ENCODE measurements at places on chromosomes 16 and 17.

DNA sequence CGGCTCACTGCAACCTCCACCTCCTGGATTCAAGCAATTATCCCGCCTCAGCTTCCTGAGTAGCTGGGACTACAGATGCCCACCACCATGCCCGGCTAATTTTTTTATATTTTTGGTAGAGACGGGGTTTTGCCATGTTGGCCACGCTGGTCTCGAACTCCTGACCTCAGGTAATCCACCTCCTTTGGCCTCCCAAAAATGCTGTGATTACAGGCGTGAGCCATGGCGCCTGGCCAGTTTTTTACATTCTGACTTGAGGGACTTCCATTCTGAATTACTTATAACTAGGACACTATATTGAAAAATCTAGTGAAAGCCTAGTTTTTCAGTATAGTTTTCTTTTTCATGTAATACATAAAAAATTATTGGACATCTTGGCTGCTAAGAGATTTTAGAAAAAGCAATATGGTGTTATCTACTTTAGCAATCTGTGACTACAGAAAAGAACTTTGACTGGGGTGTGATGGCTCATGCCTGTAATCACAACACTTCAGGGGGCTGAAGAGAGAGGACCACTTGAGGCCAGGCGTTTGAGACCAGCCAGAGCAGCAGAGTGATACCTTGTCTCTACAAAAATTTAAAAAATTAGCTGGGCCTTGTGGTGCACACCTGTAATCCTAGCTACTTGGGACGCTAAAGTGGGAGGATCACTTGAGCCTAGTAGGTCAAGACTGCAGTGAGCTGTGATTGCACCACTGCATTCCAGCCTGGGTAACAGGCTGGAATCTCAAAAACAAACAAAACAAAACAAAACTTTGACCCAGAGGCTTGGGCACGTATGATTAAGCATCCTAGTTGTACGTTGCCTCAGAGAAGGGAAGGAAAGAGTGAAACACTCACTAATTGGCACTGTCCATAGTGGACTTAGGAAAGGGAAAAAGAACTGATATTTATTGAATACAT lies 26.8 kb upstream of the GOSR1 start:
- H3K27ac ChIP-seq: no peak overlapping the region
- H3K27me3 ChIP-seq: no peaks in the 10 kb centered on the region
- no peak for DNase-seq

DNA sequence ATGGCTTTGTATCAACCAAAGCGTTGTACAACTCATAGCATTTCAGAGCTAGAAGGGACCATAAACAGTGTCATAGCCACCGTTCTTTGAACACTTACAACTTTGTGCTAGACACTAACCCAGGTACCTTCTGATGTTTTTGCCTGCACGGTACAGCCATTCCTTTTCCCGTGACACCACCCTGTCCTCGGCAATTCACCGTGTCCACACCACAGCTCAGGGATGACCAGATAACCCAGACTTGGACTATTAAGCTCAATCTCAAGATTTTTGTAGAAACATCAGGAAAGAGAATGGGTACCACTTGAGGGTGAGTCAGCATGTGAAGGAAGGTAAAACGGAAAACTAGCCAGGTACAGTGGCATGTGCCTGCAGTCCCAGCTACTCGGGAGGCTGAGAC lies 9.8 kb upstream of the CBFB start:
- H3K4me3 ChIP-seq: no peak overlapping the region
- no peaks in the 10 kb centered on the region for H3K27me3 ChIP-seq
- H3K27ac ChIP-seq: no peak overlapping the region
- DNase-seq: no peak

DNA sequence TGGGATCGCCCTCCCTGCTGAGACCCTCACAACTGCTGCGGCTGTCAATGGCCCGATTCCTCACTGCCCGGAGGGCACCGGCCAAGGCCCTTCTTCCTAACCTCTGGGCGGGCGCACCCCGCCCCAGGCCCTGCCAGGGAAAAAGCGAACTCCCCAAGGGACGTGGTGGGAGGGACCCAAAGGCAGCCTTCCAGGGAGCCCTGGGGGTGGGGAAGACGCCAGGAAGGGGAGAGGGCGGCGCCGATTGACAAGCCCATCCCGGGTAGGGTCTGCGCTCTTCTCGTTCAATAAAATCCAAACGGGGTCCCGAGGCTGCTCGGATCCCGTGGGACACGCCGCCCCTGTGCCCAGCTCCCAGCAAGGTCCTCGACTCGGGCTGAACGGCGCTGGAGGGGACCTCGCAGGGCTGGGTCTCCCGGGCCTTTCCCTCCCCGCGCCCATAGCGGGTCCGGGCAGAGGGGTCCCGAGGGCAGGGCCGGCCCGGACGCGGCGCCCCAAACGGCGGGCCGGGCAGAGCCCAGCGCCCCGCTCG lies 416 bp downstream of the KIFC3 start:
- no peak overlapping the region for H3K27ac ChIP-seq
- H3K36me3 ChIP-seq: no peaks in the 10 kb centered on the region
- H3K4me1 ChIP-seq: no peaks in the 10 kb centered on the region
- H3K4me3 ChIP-seq: no peak overlapping the region

GRCh38 chr17:550463-551180 lies 164.0 kb downstream of the VPS53 start:
- no peak overlapping the region for H3K27ac ChIP-seq
- no peak for DNase-seq
- peaks cover 4% of the 10 kb centered on the region for H3K36me3 ChIP-seq
- H3K4me3 ChIP-seq: no peak overlapping the region

Measured in GM12878 (cell line).